Liver (tissue), 10 donors: ENCODE measurements at places on chromosomes 4 and X.

DNA sequence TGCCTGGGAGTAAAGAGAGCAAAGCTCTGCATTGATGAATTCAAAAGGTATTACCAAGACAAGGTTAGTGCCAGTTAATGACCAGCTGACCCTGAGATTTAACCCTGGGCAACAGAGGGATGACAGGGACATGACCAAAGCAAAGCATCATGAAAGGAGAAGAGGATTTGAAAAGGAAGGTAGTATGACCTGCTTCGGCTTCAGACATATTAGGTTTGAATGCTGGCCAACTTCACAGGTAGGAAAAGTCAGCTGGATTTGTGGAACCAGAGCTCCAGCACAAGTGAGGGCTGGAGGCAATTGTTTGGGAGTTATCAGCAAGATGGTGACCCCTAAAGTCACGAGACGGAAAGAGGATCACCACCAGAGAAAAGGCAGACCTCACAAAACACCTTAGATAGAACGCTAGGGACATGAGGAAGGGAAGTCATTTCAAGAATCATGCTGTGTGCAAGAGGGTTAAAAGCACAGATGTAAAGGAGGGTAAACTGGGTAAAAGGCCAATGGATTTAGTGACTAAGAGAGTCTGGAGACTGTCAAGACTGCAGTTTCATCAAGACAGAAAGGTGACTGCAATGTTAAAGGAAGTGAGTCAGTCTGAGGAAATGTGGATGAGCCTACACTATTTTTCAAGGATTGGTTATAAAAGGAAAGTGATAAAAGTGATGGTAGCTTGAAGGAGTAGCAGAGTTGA is 45.6 kb downstream of the SH3RF1 start:
- H3K36me3 ChIP-seq = no peaks in the 10 kb centered on the region
- no peak overlapping the region for H3K4me3 ChIP-seq
- H3K27me3 ChIP-seq = no peaks in the 10 kb centered on the region
- H3K27ac ChIP-seq = no peak overlapping the region
- peaks cover 7% of the 10 kb centered on the region for H3K4me1 ChIP-seq

DNA sequence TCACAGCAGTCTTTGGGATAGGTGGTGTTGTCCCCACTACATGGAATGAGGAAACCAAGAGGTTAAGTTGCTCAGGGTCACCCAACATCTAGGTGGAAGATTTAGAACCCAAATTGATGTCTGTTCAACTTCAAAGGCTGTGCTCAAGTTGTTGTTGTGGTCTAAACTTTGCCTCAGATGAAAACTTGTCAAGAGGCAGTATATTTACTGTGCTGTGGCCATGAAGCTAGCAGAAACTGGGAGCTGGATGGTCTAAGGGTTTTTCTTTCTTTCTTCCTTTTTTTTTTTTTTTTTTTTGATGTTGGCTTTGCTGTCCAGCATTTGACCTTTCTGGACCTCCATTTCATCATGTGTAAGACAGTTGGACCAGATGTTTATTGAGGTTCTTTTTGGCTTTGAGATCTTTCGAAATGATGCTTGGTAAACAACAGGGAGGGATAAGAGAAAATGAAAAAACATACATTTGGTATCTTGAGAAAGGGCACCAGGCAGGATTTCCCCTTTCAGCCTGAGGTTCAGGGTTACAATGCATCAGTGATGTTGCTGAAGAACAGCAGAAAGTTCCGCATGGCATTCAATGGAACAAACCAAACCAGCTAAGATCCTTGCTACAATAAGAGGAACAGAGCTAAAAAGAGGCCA is 166.2 kb upstream of the RPS6KA3 start:
- H3K27me3 ChIP-seq = no peaks in the 10 kb centered on the region
- H3K27ac ChIP-seq = no peak overlapping the region
- DNase-seq = no peak
- H3K4me1 ChIP-seq = peaks cover 15% of the 10 kb centered on the region
- no peaks in the 10 kb centered on the region for H3K36me3 ChIP-seq

- H3K27ac ChIP-seq = no peak overlapping the region
- peaks cover 7% of the 10 kb centered on the region for H3K4me1 ChIP-seq
- H3K36me3 ChIP-seq = no peaks in the 10 kb centered on the region
- no peak for DNase-seq
- no peak overlapping the region for H3K4me3 ChIP-seq
These were observed 2.9 kb downstream of the ARHGAP4 start for GRCh38 chrX:153922932-153923857.

- peak overlapping the region; percentile 10 for H3K27ac ChIP-seq
- no peaks in the 10 kb centered on the region for H3K36me3 ChIP-seq
- no peaks in the 10 kb centered on the region for H3K27me3 ChIP-seq
- H3K4me3 ChIP-seq = no peak overlapping the region
These were observed 27.9 kb upstream of the TMSB4X start for GRCh38 chrX:12946838-12947544.

GRCh38 chr4:52716364-52717151 is 34.7 kb downstream of the ERVMER34-1 start:
- peaks cover 6% of the 10 kb centered on the region for H3K36me3 ChIP-seq
- no peak overlapping the region for H3K4me3 ChIP-seq
- peaks cover 4% of the 10 kb centered on the region for H3K4me1 ChIP-seq
- no peak for DNase-seq
- no peak overlapping the region for H3K27ac ChIP-seq
- H3K27me3 ChIP-seq = no peaks in the 10 kb centered on the region

DNA sequence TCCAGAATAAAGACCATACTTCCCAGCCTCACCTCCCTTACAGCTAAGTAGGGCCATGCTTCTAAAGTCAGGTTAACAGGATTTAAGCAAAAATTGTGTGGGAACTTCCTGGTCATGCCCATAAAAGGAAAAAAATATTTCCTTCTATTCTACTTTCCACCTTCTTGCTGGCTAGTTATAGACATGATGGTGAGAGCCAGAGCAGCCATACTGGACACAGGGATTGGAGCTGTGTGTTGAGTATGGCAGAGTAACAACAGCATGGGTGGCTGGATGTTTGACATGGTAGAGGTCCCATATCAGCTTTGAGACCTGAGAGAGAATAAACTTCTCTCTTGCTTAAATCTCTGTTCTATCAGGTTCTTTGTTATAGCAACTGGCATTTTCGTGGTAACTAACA is 15.1 kb upstream of the CBR4 start:
- DNase-seq = no peak
- no peak overlapping the region for H3K4me3 ChIP-seq
- H3K4me1 ChIP-seq = no peaks in the 10 kb centered on the region
- H3K27ac ChIP-seq = no peak overlapping the region

- H3K27me3 ChIP-seq = no peaks in the 10 kb centered on the region
- no peaks in the 10 kb centered on the region for H3K4me1 ChIP-seq
- no peak for DNase-seq
These were observed 42.7 kb downstream of the KIF4A start for GRCh38 chrX:70332600-70332999.

- DNase-seq = no peak
- H3K4me1 ChIP-seq = no peaks in the 10 kb centered on the region
- H3K36me3 ChIP-seq = no peaks in the 10 kb centered on the region
- H3K27me3 ChIP-seq = no peaks in the 10 kb centered on the region
These were observed 109.6 kb downstream of the KIT start for GRCh38 chr4:54767376-54767775.

DNA sequence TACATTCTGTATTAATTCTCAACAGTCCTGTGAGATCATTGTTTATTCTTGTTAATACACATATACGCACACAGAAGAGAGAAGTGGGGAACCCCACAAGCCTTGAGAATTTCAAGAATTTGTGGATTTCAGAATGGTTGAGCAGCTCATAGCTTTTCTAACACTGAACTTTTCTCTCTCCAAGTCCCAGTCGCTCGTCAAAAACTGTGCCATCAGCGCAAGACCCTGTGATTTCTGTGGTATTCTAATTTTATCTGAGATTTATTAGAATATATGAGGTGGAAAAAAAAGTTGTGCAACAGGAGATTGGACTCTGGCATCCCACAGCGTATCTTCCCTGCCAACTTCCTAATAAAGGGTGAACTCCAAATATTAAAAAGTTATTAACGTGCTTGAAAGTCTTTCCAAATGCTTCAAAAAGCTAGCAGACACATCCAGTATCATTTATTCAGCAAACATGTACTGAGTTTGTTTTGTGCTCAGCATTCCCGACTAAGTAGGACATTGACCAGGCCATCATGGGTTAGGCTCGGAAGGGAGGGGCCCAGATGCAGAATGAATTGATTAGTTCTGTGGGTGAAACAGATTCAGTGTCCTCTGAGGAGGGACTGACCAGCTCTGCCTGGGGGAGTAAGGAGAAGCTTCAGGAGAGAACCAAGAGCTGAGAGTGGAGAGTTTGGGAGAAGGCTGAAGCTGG is 165.6 kb downstream of the CBR4 start:
- DNase-seq = no peak
- peak overlapping the region; percentile 60 for H3K27ac ChIP-seq
- H3K27me3 ChIP-seq = no peaks in the 10 kb centered on the region
- H3K36me3 ChIP-seq = no peaks in the 10 kb centered on the region

DNA sequence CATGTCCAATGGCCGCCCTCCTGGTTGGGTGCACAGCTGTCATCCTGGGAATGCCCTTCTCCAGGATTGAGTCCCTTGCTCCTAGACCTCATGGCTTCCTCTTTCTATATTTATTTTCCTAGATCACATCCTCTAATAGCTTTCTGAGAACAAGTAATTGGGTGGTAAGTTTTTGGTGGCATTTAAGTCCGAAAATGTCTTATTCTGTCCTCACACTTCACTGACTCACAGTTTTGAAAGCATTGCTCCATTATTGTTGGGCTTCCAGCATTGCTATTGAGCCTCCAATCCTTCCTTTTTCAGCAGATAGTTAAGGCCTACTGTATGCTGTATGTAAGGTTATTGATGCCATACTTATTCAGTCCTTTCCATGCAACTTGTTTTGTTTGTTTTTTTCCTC is 25.9 kb downstream of the PGM2 start:
- H3K4me1 ChIP-seq = no peaks in the 10 kb centered on the region
- no peaks in the 10 kb centered on the region for H3K27me3 ChIP-seq
- no peak overlapping the region for H3K4me3 ChIP-seq
- peaks cover 1% of the 10 kb centered on the region for H3K36me3 ChIP-seq

DNA sequence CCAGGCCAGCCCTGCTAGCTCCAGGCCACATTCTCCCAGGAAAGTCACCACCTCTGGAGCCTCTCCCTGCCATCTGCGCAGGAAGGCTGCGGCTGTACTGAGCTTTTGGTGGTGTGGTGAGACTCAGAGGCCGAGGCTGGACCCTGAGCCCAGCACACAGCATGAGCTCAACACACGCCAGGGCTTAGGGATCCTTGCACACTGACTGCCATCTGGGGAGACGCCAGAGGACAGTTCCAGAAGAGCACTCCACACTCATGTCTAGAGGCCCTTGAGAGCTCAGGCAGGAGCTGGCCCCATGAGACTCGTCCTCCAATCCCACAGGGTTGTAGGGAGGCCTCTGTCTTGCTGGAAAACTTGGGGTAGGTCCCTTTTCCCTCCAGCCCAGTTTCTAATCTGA is 40.6 kb downstream of the ABLIM2 start:
- H3K27ac ChIP-seq = peak overlapping the region; percentile 19
- H3K4me1 ChIP-seq = peaks cover 8% of the 10 kb centered on the region
- H3K27me3 ChIP-seq = no peaks in the 10 kb centered on the region
- H3K4me3 ChIP-seq = no peak overlapping the region
- no peaks in the 10 kb centered on the region for H3K36me3 ChIP-seq

GRCh38 chr4:138978028-138978585 is 37.5 kb upstream of the NOCT start:
- peaks cover 3% of the 10 kb centered on the region for H3K4me1 ChIP-seq
- no peaks in the 10 kb centered on the region for H3K36me3 ChIP-seq
- no peak for DNase-seq
- H3K27me3 ChIP-seq = no peaks in the 10 kb centered on the region
- no peak overlapping the region for H3K4me3 ChIP-seq

DNA sequence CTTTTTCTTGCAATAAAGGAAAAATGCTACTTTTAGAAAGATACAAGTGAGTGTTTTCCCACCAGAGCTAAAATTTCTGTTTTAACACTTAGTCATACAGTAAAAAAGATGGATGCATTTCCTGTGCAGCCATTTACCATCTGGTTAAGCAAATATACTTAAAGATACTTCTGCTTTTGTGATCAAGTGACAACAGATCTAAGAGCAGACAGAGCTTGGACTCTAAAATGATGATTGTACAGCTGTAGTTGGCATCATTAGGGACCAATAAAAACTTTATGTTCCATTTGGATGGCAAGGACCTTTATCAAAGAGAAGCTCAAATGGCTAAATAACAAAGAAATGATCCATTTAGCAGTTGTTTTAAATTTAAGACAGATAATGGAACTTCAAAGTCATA is 270.8 kb downstream of the FSTL5 start:
- no peaks in the 10 kb centered on the region for H3K27me3 ChIP-seq
- no peaks in the 10 kb centered on the region for H3K4me1 ChIP-seq
- no peak for DNase-seq

DNA sequence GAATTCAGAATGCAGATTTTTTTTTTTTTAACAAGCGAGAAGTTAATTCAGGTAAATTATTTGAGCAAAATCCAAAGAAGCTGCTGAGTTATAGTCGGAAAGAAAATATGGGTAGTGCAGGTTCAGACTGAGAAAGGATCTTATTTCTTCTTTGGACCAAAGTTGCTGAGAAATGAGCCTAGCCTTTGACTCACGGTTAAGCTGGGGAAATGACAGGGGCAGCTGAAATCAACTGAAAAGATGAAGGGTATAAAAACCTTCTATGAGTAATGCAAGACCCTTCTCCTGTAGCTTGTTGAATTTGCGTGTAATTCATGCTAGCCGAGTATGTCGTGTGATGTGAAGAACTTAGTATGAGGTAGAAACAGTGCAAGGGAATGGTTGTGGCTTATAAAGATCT is 63.0 kb downstream of the KIAA0232 start:
- no peaks in the 10 kb centered on the region for H3K4me1 ChIP-seq
- DNase-seq = no peak
- peaks cover 16% of the 10 kb centered on the region for H3K36me3 ChIP-seq
- H3K4me3 ChIP-seq = no peak overlapping the region
- H3K27me3 ChIP-seq = no peaks in the 10 kb centered on the region

DNA sequence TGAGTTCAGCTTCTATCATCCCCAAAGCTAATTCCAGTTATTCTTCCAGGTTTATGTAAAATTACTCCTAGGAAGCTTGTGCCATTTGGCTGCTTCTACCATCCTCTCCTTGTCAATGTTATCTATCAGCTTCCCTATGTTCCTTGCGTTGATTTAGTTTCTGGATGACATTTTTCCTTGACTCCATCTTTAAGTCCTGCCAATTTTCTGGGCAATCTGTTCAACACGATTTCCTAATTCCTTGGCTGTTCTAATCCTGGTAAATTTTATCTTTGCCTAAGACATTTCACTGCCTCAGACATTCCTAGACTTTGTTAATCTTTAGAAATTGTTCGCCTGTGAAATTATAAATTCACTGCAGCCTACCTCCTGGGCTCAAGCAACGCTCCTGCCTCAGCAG is 125.1 kb downstream of the PDS5A start:
- H3K4me1 ChIP-seq = no peaks in the 10 kb centered on the region
- H3K4me3 ChIP-seq = no peak overlapping the region
- no peak overlapping the region for H3K27ac ChIP-seq
- H3K36me3 ChIP-seq = peaks cover 29% of the 10 kb centered on the region
- no peak for DNase-seq

DNA sequence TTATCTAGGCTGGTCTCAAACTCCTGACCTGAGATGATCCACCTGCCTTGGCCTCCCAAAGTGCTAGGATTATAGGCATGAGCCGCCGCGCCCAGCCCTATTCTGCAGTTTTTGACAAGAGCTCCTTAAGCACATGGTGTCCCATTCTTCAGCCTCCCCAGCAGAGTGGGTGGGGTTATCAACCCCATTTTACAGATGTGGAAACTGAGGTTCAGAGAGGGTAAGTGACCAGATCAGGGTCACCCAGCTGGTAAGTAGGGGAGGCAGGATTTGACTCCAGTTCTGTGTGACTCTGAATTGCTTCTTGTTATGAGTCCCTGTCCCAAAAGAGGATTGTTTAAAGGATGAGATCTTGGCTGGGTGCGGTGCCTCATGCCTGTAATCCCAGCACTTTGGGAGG is 14.5 kb downstream of the MAN2B2 start:
- H3K27me3 ChIP-seq = no peaks in the 10 kb centered on the region
- peaks cover 5% of the 10 kb centered on the region for H3K36me3 ChIP-seq
- H3K27ac ChIP-seq = no peak overlapping the region
- DNase-seq = no peak
- no peak overlapping the region for H3K4me3 ChIP-seq
- H3K4me1 ChIP-seq = no peaks in the 10 kb centered on the region
